ENCODE measurements at places on chromosomes 6 and 20.

DNA sequence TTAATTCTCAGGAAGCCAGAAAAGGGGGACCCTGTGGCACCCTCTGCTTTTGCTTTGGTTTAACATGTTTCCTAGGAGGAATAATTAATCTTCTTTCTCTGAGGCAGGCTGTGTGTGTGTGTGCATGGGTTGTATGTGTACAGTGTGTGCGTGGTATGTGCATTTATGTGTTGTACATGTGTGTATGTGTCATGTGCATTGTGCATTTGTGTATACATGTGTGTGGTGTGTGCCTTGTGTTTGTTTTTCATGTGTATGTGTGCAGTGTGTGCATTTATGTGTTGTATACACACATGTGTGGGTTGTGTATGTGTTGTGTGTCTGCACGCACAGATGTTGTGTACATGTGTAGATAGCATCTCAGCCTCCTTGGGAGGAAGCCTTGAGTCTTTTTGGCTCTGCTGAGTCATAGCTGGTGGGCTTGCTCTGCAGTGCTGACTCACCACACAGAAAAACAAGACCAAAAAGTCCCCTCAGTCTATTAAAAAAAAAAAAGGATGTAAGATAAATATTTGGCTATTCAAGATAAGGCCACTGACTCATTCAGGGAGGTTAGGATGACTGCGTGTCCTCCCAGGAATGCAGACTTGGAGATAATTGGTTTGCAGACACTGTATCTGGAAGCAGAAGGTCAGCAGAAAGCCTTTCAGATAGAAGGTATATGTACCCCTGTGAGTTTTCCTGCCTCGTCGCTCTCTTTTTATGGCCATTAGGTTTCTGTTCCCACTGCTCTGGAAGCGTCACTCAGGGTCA, 58.6 kb downstream of the SYNJ2 start:
- peak; percentile 47 for DNase-seq

DNA sequence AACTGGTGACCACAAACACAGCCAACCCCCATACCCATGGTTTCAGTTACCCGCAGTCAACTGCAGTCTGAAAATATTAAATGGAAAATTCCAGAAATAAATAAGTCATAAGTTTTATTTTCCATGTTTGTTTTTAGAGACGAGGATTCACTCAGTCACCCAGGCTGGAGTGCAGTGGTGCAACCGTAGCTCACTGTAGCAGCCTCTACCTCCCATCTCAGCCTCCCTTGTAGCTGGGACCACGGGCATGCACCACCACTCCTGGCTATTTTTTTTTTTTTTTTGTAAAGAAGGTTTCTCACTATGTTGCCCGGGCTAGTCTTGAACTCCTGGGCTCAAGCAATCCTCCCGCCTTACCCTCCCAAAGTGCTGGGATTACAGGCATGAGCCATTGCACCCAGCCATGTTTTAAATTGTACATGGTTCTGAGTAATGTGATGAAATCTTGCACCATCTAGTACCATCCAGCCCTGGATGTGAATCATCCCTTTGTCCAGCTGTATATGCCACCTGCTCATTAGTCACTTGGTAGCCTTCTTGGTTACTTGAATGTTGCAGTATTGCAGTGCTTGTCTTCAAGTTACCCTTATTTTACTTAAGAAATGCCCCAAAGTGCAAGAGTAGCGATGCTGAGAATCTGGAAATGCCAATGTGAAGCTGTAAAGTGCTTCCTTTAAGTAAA, 14.5 kb downstream of the CSNK2A1 start:
- DNase-seq = no peak

DNA sequence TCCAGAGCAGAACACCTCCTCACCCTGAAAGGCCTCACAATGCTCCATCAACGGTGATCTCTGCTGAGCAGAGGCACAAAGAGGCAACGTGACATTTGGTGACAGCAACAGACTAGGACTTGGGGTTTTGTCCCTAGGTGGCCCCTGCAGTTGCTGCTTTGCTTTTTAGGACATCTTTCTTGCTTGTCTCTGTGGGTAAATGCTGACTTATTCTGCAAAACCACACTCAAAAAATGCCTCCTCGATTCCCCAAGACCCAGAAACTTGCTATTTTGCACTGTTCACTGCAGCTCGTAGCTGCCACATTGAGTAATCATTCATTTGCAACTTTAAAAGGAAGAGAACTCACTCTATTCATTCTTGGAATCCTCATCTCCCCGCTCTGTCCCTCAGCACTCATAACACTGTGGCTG, 209.9 kb downstream of the LY86 start:
- DNase-seq = no peak

- no peak for DNase-seq
Measured at GRCh38 chr6:135191508-135192255, 10.6 kb downstream of the MYB start.

DNA sequence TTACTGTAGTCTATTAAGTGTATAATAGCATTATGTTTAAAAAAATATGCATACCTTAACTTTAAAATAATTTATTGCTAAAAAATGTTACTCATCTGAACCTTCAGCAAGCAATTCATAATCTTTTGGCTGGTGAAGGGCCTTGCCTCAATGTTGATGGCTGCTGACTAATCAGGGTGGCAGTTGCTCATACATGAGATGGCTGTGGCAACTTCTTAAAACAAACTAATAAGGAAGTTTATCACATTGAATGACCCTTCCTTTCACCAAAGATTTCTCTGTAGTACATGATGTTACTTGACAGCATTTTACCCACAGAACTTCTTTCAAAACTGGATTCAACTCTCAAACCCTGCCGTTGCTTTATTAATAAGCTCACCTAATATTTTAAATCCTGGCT, 84.0 kb downstream of the TASP1 start:
- DNase-seq = no peak

DNA sequence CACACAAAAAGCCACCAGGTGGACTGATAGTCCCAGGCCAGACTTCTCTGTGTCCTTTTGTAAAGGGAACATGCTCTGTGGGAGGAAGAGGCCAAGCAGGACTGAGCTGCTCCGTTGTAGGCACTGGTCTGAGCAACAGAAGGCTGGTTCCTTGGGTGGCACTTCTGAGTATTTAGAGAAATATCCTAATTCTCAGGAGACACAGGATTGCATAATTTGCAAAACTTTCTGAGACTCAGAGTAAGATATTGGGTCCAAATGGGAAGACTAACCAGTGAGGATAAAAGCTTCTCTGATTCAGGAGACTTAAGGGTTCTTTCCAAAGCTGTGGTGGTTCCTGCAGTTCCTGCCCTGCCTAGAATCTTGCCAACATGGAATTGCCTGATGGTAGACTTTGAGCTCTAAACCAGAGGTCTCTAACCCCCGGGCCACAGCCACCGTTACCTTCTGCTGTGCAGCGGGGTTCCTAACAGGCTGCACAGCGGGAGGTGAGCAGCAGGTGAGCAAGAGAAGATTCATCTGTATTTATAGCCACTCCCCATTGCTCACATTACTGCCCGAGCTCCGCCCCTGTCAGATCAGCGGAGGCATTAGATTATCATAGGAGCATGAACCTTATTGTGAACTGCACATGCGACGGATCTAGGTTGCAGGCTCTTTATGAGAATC, 107.0 kb downstream of the OLIG3 start:
- no peak for DNase-seq

DNA sequence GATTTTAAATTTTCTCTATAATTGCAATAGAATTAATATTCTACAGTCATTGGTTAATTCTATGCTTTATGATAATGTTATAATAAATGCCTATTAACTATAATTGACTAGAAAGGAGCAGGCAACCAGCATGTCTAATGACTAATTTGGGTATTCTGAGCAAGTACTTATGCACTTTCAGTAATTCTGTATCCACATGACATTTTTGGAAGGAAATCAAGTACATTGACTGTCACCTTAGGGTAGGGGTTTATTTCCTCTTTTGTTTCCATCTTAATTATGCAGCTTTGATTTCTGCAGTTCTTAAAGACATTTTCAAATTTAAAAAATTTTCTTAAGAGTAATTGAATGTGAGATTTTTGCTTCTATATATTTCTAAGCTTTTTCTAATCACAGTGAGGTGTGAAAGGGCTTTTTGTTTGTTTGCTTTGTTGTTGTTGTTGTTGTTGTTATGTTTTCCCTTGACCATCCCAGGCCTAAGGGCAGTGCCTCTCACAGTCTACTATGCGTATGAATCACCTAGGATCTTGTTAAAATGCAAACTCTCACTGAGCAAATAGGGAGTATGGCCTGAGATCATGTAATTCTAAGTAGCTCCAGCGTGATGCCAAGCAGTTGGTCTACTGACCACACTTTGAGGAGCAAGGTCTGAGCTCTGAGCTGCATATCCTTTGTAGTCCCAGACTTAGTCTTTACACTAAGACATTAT, 467.1 kb upstream of the RNF217 start:
- DNase-seq = no peak

GRCh38 chr6:29907637-29908340, 34.5 kb upstream of the HLA-A start:
- DNase-seq = no peak

GRCh38 chr6:40794586-40794985, 207.4 kb upstream of the LRFN2 start:
- no peak for DNase-seq

- DNase-seq = peak; percentile 80
Measured at GRCh38 chr6:139373154-139373927, 1.1 kb downstream of the CITED2 start.

- DNase-seq = no peak
Measured at GRCh38 chr6:43951756-43952675, 175.2 kb downstream of the MRPL14 start.

DNA sequence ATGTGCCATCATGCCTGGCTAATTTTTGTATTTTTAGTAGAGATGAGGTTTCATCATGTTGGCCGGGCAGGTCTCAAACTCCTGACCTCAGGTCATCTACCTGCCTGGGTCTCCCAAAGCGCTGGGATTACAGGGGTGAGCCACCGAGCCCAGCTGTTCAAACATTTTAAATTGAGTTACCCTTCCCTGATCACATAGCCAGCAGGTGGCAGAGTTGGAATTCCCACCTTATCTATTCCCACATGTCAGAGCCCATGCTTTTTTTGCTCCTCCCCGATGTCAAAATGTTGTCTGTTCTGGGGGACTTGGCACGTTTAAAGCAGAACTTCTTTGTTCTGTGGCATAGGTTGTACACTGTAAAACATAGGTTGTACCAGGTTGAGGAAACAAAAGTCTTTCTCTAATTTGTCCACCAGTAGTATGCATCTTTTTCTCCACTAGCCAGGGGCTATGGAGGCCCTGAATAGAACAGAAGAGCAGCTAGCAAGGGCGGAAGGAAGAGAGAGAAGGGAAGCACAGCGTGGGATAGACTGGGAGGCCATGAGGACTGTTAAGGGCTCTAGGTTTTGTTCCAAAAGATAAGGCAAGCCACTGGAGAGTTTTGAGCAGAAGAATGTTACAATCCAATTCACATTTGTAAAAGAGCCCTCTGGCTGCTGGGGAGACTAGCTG, 7.3 kb upstream of the LBP start:
- DNase-seq = no peak

- DNase-seq = no peak
Measured at GRCh38 chr6:108737594-108738546, 110.4 kb upstream of the ARMC2 start.

DNA sequence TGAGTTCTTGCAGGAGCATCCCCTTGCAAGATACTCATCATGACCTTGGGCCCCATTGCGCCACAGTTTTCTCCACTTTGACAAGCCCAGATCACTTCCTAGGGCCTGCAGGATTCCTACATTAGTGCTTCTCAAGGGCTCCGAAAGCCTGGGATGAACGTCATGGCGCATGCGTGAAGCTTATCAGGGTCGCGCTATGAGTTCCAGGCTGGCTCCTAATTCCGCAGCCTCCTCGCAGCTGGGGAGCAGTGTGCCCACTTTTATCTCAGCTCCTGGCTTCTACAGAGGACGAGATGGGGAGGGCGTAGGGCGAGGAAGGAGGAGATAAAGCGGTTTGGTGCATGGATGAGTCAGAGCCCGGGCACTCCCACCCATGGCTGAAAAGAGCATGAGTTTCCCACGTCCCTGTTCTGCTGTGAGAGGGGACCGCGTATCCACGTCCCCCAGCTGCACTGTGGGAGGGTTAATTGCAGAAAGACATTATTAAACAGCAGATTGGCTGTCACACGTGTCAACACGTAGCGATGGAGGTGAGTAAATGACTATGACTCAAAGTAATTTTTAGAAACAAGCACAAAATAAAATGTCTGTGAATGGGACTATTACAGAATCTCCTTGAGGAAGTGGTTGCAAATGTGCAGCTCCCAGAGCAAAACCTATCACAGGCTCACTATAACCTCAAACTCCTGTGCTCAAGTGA, 72.9 kb upstream of the DSP start:
- DNase-seq = no peak

DNA sequence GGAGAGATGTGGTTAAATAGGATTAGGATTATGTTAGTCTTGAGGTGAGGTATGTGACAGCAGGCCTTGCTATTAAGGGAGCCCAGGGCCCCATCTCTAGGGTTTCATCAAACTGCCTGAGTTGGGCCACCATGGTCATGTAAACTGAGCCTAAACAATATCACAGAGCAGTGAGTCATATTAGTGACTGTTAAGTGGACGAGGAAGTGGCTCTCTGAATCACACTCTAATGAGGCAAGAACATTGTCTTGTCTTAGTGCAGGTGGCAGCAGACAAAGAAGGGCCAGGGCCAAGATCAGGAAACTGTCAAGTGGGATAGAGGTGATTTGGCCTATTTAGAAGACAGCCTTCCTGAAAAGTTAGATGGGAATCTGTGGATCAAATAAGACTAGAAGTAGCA, 23.1 kb downstream of the ENPP3 start:
- no peak for DNase-seq

DNA sequence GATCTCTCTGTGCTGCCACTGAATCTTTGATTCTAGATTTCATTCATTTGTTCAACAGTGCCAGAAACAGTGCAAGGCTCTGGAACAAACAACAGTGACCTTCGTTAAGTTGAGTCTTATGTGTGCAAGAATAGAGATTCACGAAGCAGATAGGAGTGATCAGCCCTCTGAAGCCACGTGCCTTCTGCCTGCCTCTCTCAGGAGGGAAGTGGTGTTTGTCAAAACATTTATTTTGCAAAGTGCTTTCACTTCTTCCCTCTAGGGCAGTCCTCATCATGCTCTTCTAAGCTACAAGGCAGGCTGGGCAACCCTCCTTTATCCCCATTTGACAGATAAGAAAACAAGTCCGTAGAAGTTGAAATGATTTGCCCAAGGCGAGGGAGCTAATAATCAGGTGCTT, 204.3 kb downstream of the TFAP2C start:
- DNase-seq = no peak

- no peak for DNase-seq
Measured at GRCh38 chr20:44282192-44282591, 28.8 kb downstream of the FITM2 start.

GRCh38 chr6:52642368-52642767, 28.5 kb upstream of the TMEM14A start:
- DNase-seq = no peak

- DNase-seq = no peak
Measured at GRCh38 chr20:23697947-23698346, 9.1 kb upstream of the CST4 start.

DNA sequence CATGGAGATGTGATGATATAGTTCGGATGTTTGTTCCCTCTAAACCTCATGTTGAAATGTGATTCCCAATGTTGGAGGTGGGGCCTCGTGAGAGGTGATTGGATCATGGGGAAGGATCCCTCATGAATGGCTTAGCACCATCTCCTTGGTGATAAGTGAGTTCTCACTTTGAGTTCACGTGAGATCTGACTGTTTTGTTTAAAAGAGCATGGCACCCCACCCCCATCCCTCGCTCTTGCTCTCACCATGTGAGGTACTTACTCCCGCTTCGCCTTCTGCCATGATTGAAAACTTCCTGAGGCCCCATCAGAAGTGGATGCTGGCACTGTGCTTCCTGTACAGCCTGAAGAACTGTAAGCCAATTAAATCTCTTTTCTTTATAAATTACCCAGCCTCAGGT, 10.9 kb downstream of the SLC32A1 start:
- DNase-seq = no peak
